ENCODE measurements at places on chromosomes 1 and 21.

GRCh38 chr1:236472850-236473788 lies 50.7 kb upstream of the LGALS8 start:
- DNase-seq, result no peak

DNA sequence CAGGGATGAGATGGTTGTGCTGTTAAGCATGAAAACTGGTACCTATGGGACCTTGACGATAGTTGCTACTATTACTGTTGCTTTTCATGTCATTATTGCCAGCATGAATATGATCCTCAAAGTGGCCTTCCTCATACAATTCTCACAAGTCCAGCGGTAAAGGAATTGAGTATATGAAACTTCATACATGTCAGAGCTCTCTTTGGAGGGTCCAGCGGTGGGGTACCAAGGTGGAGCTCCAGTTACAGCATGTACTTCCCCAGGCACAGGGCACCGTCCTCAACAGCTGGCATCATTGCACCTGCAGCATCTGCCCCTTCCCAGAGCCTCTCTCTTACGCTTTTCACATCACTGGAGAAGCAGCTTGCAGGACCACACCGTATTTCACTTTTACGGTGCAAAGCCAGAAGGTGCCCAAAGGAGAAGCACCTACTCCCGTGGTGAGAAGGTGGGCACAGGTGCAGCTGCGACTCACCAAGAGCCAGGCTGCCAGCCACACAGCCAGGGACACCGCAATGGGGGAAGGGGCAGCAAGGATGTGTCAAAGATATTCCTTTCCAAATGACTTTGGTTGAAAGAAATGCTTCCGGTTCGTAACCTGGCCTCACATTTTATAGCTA lies 166.4 kb upstream of the IRF2BP2 start:
- DNase-seq, result no peak

- no peak for DNase-seq
Measured at GRCh38 chr1:38179483-38179882, 132.9 kb upstream of the POU3F1 start.

DNA sequence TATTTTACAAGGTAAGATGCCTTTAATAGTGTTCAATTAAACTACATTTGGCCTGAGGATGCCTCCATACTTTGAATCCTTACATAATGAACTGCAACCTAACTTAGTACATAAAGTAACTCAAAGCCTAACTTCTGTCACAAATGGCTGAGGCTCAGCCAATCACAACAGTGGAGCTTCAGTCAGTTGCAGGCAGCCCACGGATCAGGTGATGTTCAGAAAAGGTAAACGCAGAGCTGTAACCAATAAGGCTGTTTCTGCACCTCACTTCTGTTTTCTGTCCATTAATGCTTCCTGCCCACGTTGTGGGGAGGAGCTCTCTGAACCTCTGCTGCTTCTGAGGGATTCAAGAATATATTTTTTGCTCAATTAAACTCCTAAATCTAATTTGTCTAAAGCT lies 94.8 kb upstream of the KIAA0040 start:
- DNase-seq, result no peak

GRCh38 chr1:9807541-9807940 lies 16.2 kb downstream of the CLSTN1 start:
- no peak for DNase-seq

DNA sequence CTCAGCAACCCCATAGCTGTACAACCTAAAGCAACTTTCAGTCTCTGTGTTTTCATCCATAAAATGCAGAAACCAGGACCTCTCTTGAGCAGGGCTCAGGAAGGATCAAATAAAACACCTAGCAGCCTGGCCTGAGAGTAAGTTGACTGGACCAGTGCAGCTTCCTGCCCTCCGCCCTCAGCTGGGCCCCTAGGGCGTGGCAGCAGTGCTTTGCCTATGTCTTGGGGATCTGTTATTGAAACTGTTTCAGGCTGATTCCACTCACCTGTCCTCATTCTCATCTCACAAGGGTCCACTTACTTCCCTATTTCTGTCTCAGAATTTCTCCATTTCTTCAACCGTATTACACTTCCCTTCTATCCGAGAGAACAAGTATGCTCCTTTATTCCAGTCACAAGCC lies 17.3 kb downstream of the LRRC42 start:
- DNase-seq, result no peak

DNA sequence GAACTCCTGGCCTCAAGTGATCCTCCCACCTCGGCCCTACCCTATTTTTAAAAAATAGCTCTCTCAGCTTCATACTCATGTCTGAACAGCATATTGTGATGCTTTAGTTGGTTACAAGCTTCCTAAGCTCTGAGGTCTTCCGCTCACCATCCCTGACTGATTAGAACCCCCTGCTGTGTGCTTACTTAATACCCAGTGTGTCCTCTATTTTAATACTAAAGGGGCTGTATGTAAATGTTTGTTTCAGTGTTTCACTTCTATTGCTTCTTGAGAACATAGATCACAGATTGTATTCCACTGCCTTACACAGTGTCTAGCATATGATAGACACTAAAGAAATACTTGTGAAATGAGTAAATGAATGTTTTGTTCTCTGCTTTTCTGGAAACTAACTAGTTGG lies 29.8 kb downstream of the ZYG11B start:
- no peak for DNase-seq

- DNase-seq, result no peak
Measured at GRCh38 chr1:185532856-185533255, 201.3 kb upstream of the HMCN1 start.

GRCh38 chr1:161215076-161215475 lies at the start of gene FCER1G:
Gene FCER1G (plus strand): TSS chr1:161215295. CDS start chr1:161215322, 27 bp downstream.
- no peak for DNase-seq

GRCh38 chr1:177983077-177983476 lies 13.2 kb upstream of the SEC16B start:
- DNase-seq, result no peak

DNA sequence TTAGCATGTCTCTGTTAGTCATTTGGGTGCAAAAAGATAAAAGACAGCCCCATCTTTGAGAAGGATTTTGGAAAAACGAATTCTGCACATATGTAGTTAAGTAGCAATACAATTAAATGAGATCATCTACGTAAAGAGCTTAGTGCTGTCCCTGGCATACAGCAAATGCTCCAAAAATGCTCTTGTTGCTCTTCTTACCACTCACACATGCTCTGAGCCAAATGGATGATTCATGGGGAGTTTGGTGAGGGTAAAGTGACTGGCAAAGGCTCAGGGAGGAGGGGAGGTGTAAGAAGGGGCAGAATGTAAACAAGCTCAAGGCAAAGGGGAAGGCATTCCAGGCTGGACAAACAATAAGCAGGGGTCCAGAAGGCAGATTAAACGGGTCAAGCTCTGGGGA lies 191.9 kb downstream of the AK5 start:
- DNase-seq, result no peak

DNA sequence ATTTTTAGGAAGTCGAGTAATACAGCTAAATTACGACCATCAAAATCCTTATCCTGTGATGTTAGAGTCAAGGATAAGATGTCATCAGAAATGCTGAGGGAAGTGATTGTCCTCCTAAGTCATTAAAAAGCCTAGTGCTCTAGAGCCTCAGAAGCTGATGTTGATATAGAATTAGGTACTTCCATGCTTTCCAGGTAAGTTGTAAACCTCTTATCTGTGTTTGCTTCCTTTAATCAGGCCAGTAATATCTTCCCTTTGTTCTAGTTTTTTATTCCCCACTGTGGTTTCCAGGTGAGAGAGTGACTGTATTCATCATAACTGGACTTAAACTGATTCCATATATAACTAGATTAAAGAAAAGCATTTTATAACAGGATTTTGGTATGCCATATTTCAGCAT lies 44.4 kb downstream of the SMG7 start:
- no peak for DNase-seq

DNA sequence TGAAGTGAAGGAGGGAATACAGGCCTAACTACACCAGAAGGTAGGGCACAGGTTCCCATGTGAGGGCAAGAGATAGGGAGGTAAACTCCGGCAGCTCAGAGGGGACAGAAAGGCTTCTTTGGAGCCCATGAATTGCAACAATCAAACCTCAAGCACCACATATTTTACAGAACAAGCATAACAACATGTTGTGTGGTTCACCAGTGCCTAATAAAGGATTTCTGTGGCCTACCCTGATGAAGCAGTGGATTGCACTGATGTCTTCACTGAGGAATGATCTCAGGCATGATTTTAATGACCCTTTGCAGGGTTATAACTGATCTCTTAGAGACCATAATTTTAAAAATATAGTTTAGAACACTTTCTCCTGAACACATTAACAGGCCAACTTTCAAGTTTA lies 77.4 kb downstream of the RUNX1 start:
- DNase-seq, result no peak

GRCh38 chr1:174028495-174028894 lies 6.3 kb upstream of the RC3H1 start:
- DNase-seq, result no peak

DNA sequence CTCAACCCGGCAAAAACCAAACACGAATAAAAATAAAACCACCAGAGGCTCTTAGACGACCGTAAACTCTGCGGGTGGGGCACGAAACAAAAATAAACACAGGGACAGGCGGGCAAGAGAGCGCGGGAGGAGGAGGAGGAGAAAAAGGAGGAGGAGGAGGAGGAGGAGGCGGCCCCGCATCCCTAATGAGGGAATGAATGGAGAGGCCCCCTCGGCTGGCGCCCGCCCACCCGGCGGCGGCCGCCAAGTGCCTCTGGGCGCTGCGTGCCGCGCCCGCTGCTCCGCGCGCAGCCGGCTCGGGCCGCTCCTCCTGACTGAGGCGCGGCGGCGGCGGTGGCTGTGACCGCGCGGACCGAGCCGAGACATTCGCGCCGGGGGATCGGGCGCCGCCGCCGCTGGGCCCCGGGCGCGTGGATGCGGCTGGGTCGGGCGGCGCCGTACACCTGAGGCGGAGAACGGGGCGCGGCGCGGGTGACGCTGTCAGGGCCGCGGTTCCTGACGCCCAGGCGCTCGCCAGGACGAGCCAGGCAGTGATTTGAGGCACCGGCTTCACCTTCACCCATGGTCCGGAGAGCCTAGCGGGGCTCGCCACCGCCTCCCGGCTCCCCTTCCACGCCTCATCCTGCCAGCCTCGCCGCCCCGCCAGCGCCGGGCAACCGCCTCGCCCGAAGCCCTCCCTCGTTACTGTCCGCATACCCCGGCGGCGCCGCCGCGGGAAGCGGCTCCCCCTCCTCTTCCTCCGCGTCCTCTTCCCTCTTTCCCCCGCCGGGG lies at the start of gene MARK1:
Gene MARK1 (plus strand): TSS at position 229 of the 771 bp plus-strand sequence. CDS start 687 bp downstream, outside the sequence.
- DNase-seq, result no peak

DNA sequence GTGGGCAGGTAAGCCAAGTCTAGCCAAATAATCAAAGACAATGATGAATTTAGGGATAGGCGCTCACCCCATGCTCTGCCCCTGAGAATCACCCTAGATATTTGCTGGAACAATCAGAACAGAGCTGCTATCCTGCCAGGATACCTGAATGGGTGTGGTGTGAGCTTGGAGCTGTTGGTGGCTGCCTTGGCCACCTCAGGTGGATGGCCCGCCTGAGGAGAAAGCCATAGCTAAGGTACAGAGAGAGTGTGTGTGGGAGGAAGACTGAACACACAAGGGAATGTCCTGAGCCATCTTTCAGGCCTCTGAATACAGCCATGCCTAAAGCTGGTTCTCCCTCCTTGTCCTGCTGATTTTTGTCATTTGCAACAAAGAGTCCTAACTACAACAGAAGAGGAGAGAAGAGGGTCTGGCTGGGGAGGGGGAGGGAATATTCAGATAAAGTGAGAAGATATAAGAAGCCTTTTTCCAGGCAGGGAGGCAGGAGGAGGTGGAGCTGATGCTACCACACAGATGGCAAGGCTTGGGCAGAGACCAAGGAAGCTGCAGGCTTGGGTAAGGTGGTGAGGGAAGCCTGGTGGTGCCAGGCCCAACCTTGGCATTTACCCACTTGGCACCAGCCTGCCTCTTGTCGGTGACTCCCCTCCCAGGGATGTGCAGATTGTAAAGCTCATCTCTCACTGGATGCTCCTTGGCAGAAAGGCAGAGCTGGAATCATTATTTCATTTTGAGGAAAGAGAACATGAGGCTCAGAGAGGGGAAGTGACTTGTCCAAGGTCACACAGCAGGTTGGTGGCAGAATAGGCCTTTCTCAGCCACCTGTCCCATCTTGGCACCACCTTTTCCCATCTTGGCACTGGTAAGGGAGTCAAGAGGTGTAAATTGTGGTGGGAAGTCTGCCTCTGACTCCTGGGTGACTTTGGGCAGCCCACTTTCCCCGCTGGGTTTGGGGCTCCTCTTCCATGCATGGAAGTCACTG lies 49.7 kb downstream of the NKAIN1 start:
- no peak for DNase-seq

- no peak for DNase-seq
Measured at GRCh38 chr1:246708166-246708565, 16.0 kb upstream of the SCCPDH start.

DNA sequence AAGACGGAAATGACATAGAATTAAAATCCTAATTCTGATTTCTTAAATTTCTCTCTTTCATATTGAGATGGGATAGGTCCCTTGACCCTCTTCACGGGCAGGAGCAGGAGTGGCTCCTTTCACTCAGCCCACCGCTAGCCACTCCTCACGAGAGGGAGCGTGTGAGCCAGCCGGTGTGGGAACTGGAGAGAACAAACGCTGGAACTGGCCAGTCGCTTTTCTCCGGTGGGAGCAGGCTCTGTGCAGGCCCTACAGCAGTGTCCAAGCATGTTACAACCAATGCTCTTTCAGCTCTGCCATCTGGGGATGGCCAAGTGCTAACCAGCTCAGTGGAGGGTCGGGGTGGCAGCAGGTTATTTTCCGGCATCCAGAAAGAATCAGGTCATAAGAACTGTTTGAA lies 815.5 kb upstream of the ADGRL4 start:
- no peak for DNase-seq

- no peak for DNase-seq
Measured at GRCh38 chr1:77399250-77400086, 117.6 kb downstream of the AK5 start.

DNA sequence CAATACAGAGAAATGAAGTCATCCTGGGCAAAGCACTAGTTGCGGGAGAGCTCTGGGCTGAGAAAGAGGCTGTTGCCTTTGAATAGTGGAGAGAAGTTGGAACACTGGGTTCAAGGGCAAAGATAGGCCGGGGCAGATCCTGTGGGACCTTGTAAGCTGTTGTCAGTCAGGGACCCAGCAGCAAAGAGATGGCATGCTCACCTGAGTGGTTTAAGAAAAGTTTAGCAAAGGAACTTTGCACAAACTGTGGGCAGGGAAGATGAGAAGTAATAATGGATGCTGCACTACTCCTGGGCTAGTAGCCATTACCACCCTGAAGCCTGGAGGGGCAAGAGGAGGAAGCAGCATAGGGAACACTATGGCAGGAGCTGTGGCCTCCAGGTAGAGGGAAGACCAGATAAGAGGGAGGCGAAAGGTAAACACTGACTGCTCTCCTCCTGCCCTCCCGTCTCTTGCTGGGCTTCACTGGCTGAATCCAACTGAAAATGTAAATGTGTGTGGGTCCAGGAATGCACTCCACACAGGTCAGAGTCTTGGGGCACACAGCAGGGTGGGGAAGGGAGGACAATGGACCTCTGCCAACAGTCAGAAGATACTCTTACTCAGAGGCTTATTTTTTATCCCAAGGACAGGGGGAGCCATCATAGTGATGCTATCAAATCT lies 129.2 kb downstream of the PLPP3 start:
- no peak for DNase-seq

- DNase-seq, result no peak
Measured at GRCh38 chr1:39501666-39502065, 10.2 kb downstream of the BMP8A start.
